Fibroblast of the aortic adventitia (primary cell): ENCODE measurements at places on chromosomes 1 and 21. TPM values are rescaled to one million over a fixed set of nuclear protein-coding genes. Genes with fewer than 3 reads are reported as not detected.

The RNASEL gene
- 9.5 and 12.3 TPM in 2 replicates for total RNA-seq

The IBA57 gene
- 6.1 and 16.9 TPM in 2 replicates for total RNA-seq

The ZNF683 gene
- not detected in 2 replicates for total RNA-seq

The NHLH1 gene
- not detected in 2 replicates for total RNA-seq

The NKAIN1 gene
- total RNA-seq = 0.36 TPM in 1 of 2 replicates, not detected in the other
